Stimulated activated CD8-positive, alpha-beta memory T cell treated with anti-CD3 and anti-CD28 coated beads, Interleukin-4, amount 100 ng/mL, for 1 hour (primary cell): ENCODE measurements at places on chromosomes 1 and 21.

DNA sequence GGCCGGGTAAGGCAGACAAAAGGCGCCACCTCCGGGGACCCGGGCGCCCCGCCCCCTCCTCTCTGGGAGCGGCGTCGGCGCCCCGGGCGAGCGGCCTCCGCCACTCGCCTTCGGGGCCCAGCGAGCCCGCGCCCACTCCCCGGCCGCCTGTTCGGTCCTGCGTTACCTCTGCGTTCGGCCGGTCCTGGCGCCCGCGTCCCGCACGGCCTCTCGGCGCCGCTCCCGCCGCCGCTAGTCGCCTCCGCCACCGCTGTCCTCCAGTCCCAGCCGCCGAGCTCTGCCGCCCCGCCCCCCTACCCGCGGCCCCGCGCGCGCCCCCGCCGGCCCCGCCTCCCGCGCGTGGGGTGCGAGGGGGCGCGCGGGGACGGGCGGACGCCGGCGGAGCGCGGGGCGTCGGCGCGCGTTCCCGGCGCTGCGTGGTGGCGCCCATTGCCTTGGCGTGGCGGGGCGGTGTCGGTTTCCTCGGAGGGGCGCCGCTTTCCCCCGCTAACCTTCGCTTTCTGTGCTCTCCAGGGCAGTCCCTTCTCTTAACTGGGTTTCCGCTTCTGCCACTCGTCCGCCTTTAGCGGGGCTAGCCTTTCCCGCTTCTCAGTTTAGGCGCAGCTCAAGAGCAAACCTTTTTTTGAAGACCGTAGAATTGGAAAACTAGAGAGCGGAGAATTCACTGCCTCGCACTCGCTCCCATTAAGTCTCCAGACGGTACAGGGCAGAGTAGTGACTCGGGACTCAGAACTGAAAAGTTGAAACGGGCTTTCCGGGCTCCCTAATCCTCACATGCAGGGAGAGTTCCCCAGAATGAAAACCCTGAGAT, at the start of gene HP1BP3:
Gene HP1BP3 (minus strand): TSS at position 279 of the 811 bp plus-strand sequence. CDS start 6,867 bp downstream, outside the sequence.
- peak; percentile 64 for DNase-seq

DNA sequence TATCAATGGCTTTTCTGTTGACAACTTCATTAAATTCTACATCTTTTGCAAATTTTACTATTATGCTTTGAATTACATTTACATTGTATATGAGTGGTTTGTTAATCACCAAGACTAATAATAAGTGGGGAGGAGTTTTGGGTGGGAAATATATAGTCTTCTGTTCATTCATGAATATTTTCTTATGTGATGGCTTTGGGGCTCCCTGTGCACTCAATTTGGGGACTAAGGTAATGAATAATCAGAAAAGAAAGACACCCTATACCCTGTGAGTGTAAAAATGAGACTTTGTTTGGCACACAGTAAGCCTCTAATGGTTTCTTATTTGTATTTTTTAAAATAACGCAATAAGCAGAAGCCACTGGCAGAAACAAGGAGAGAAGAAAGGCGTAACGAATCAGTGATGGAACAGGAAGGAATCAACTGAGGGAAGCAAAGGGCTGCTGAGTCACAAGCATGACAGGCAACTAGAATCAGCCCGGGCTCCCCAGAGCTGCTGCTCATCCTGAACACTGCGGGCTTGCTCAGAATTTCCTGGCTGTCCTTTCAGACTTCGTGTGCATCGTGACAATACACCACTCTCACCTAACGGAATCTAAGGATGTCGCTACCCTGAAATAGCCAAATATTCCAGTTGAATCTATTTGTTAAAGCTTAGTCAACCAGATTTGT, 20.8 kb upstream of the RGS2 start:
- no peak for DNase-seq

- peak; percentile 49 for DNase-seq
These were observed 50.2 kb upstream of the TSHB start for GRCh38 chr1:114979278-114979891.

DNA sequence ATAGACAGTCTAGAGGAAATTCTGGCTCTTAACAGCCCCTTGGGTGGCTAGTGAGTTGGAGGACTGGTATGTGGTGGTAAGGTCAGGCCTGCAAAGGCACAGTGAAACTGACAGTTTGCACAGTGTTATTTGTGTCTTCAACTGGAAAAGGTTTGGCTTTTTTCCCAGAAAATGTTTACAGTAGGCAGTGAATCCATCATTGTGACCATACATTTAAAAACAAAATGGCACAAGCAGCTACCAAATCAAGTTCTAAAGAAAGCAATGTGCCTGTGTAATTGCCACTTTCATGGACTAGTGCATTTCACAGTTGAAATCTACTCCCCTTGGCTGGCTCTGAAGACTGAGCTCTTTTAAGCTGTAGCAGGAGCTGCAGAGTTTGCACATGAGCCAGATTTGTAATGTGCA, 24.8 kb downstream of the ATPAF1 start:
- no peak for DNase-seq

DNA sequence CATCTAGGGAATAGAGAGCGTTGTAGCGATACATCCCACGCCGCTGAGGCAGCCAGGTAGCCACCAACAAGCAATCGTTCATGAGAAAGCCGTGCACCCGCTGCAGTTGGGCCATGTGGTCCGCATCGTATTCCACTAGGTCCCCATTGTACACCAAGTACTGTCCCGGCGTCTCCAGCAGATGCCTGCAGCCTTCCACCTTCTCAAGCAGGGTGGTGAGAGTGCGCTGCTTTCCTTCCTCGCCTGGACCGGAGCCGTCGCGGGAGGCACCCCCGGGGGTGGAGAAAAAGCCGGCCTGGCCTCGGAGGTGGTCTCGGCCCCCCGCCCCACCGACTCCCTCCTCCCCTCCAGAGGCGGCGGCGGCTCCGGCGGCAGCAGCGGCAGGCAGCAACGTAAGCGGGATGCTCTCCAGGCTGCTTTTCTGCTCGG, 595 bp downstream of the EXOC8 start:
- no peak for DNase-seq

GRCh38 chr1:202587859-202588485, 122.3 kb downstream of the SYT2 start:
- DNase-seq, result no peak

- DNase-seq, result no peak
These were observed 3.1 kb downstream of the ATP1A1 start for GRCh38 chr1:116375887-116376728.

- no peak for DNase-seq
These were observed 28.0 kb downstream of the SLAMF1 start for GRCh38 chr1:160618763-160619274.

DNA sequence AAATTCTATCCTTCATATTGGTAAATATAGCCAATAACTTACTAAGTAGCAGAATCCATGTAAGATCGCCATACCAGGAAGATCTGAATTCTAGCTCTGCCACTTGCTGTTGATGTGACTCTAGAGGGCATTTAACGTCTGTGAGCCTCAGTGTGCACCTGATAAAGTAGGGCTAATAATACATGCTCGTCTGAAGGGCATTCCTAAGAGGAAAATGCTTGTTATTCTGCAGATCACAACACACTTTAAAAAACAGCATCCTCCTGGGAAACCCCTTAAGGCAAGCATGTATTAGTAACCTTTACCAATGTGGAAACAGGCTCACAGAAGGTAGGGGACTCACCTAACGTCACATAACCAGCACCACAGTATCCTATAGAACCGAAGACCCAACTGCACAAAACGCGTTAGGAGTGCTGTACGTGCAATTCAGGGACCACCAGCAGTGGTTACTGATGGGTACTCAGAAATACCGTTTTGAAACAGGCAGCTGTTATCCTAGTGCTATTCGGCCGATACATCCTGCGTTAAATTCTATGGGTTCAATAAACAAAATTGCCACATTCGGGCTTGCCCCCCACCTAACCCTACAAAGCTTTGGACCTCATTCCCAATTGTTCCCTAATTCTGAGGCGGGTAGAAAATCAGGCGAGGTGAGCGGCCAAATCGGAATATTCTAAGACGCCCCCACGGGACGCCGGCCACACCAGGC, 758 bp downstream of the DEPDC1 start:
- DNase-seq, result no peak

GRCh38 chr1:9182784-9183257, 51.8 kb upstream of the H6PD start:
- no peak for DNase-seq

- DNase-seq, result no peak
These were observed 41.8 kb downstream of the PHC2 start for GRCh38 chr1:33388805-33389771.

- no peak for DNase-seq
These were observed 22.8 kb upstream of the CDK18 start for GRCh38 chr1:205481629-205482151.

DNA sequence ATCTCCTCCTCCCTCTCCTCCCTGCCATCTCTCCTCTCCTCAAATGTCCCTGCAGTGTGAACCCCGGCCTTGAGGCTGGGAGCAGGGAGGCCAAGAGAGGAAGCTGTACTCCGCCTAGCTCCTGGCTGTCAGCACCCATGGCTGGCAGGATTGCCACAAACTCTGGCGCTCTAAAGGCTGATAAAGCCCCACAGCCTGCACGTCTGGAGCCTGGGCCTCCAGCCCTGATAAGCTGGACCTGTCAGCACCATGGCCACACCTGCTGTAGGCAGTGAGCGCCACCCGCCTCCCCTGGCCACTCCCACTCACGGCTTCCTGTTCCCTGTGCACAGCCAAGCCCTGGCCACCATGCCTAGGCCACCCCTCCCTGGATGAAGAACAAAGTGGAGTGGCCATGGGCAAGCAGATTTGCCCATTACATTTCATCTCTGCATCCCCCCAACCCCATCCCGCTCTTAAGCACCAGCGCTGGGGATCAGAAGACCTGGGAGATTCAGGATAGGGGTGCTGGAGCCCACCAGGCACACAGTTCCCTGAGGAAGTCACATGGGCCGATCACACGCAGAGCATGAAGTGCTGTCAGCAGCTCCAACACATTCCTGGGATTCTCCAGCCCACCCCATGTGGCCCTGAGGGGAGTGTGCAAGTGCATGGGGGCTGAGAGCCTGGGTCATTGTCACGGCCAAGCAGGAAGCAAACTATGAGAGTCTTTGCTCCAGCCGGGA, 24.2 kb upstream of the NPPB start:
- no peak for DNase-seq

GRCh38 chr1:24555591-24556413, at the start of gene NCMAP:
TSS of gene NCMAP (plus strand) at chr1:24556087. CDS start at chr1:24595431, 39,344 bp downstream.
- peak; percentile 20 for DNase-seq

DNA sequence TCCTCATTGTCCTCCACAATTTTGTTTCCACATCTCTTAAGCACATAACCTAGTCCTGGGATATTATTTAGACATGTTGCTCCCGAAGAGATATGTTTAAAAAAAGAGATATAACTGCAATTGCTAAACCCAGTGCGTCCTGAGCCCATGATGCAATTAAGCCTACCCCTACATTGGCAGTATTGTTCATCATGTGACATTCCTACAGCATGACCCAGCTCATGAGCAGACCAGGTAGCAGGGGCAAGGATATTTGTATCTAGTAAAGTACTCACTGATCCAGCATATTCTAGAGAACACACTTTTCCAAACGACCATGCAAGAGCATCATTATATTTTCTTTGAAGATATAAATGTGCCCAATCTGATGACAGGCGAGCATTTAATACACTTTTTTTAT, 1.2 kb downstream of the ADAM30 start:
- DNase-seq, result no peak

- no peak for DNase-seq
These were observed 297.1 kb upstream of the ZRANB2 start for GRCh38 chr1:71377886-71378285.

- no peak for DNase-seq
These were observed 19.1 kb upstream of the PDE4B start for GRCh38 chr1:65773391-65774123.

GRCh38 chr1:25664357-25665199, 48.0 kb downstream of the MAN1C1 start:
- no peak for DNase-seq

GRCh38 chr1:37593726-37594125, 2.0 kb downstream of the GNL2 start:
- no peak for DNase-seq

- DNase-seq, result no peak
These were observed 22.9 kb upstream of the LEFTY2 start for GRCh38 chr1:225963735-225964530.

DNA sequence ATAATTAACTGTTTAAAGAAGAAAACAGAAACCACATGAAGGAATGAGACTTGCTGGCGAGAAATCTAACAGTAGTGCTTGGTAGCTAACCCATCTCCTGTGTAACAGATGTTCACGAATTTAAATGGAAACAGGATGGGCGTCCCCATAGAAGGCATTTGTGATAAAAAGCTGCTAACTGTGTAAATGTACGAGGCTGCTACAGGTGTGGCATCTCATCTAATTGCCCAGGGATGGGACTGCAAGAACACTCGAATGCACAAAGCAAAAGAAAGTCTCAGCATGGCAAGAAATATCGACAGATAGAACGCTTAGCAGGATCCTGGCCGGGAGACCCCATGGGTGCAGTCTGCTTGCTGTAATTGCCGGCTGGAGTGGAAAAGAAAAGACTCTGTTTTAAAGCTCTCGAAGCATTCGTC, 112.7 kb downstream of the RUNX1 start:
- DNase-seq, result no peak

- no peak for DNase-seq
These were observed 155.8 kb upstream of the UBE2U start for GRCh38 chr1:64047549-64047996.

GRCh38 chr21:42463861-42464515, 32.0 kb downstream of the RSPH1 start:
- DNase-seq, result peak; percentile 30

- DNase-seq, result no peak
These were observed 33.8 kb downstream of the PATJ start for GRCh38 chr1:61776091-61776490.

DNA sequence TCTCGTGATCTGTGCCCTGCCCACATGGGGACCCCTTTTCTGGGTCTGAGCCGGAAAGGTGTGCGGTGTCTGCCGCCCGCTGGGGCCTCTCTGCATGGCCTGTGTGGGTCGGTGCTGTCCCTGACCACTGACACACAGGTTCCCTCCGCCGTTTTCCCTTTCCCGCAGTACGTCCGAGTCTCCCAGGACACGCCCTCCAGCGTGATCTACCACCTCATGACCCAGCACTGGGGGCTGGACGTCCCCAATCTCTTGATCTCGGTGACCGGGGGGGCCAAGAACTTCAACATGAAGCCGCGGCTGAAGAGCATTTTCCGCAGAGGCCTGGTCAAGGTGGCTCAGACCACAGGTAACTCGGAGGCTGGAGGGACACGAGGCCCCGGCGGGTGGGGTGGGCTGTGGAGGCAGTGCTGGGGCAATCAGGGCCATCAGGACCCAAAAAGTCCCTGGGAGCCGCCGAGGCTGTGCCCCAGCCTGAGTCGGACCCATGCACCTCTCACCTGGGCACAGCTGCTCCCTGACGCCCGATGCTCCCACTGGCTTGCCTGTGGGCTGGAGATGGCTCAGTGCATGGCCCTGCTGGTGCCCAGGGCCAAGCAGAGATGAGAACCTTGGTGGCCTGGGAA, 13.3 kb downstream of the TRPM2 start:
- no peak for DNase-seq

- no peak for DNase-seq
These were observed 486.7 kb upstream of the ZP4 start for GRCh38 chr1:238377280-238377919.
